ENCODE measurements at places on chromosomes 6 and 20.
A peak's percentile ranks its signal among the peaks of the same experiment; 100 is the strongest.

DNA sequence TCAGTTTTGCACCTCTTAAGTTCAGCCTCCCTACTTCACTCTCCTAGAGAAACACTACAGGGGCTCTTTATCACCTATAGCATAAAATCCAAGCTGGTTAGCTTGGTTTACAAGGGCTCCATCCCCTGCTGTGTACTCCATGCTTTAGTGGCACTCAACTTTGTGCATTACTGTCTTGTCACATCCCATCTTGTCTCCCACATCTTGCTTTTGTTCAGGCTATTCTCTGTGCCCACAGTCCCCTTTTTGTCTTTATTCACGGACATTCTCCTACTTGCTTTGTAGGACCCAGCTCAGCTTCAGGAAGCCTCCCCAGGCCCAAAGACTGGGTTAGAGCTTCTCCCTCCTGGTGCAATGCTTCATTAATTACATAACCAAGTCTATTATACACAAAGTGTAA, 107.9 kb upstream of the SPACA1 start:
- ATAC-seq: no peak

GRCh38 chr6:85015396-85015990, 251.1 kb upstream of the TBX18 start:
- peak; percentile 33 for ATAC-seq

GRCh38 chr6:13124131-13124530, 204.2 kb downstream of the TBC1D7 start:
- ATAC-seq: no peak

DNA sequence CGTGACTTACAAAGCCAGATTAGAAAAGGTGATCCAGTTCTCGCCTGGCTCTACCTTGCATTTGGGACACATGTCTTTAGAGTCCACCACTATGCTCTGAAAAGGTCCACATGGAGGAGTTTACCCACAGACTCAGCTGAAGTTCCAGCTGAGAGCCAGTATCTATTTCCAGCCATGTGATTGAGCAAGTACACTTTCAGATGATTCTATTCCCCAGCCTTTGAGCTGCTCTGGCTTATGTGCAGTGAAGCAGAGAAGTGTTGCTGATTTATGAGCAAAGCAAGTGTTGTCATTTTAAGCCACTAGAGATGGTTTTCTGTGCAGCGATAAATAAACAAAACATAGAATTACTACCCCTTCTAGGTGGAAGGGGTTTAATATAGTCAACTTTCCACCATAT, 520.8 kb upstream of the RNF217 start:
- no peak for ATAC-seq

- ATAC-seq: no peak
Measured at GRCh38 chr6:107703606-107704005, 120.5 kb downstream of the SCML4 start.

DNA sequence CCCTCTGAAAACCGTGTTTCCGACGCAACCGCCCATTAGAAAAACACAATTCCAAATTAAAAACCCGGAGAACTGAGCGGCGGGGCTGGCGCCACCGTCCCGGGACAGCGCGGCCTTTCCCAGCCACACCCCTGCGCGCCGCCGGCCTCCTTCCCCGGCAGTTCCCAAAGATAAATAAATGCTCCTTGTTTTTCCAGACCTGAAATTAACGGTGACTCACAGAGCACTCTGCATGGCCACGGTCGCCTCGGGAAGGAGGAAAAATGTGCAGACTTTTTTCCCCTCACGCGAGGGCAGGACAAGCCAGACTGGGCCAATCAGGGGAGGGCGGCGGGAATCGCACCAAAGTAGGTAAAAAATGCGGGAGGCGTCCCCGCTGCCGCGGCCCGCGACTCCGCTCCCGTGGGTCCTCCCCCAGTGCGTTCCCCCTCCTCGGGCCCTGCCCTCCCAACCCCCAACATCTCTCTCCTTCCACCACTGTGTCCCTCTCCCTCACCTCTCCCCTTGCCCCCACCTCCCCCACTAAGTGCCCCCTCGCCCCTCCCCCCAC, 828 bp upstream of the DSTN start:
- peak; percentile 76 for ATAC-seq

GRCh38 chr6:29924731-29925130, 17.6 kb upstream of the HLA-A start:
- peak; percentile 54 for ATAC-seq

DNA sequence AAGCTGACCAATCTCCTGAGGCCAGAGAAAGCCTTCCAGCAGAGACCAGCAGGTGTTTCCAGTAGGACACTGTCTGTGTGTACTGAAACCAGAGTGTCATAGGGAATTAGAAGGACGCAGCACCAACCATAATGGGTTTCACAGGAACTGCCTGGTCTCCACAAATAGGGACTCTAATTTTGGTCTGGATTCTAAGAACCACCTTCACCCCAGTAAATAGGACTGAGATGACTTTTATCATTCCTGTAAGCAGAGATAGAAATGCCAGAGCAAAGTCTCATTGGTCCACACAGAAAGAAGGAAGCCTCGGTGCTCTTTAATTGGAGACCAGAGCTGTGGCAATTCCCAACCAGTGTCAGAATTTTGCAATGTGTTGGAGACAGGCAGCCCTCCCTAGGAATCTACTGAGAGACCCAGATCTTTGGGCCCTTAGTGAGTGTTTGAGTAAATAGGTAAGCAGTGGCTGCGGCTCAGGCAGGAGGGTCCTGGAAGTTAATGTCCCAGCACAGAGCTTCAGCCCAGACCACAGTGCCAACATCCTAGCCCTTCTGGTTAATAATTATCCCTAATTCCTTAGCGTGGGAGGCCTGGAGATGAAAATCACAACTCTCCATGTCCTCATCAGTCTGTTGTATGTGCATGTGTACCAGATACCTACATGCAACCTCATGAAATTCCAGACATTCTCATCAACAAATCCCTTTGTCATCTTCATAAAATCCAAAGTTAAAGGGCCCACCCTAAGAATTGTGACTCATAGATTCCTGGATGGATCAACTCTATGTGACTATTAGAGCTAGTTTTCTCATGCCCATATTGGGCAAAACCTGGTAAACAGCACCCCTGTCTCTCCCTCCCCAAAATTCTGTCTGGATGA, 81.2 kb downstream of the UNC5CL start:
- ATAC-seq: no peak
